ENCODE measurements at places on chromosomes 3 and 15.

DNA sequence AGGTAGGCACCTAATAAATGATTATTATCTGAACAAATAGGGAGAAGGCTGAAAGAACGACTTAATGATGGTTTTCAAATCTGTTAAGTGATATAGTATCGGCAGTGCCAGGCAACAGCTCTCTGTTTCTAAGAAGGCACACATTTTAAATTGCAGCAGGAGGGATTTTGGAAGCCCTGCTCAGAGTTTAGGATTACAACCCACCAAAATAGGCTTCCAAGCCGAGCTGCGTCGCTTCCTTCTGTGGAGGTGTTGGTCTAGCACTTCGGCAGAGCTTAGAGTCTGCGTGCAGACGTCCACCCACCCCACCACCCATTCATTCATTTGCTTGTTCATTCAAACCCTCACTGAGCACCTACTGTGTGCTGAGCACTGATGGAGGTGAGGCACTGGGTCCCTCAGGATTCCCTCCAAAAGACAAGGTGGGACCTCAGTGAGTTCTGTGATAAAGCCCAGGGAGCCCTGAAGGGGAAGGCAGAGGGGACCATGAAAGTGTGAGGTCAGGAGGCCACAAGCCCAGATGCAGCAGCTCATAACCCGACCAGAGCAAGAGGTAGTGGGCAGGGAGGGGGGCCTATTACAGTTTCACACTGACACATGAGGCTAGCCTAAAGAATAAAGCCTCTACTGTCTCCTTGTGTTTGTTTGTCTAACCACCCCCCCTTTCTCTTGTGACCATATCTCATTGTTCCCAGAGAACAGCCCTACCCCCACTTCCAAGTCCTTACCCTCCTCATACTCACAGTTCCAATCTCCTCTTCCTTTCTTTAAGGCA lies 8.9 kb downstream of the ADCY5 start:
- DNase-seq, result no peak

- no peak for DNase-seq
These were observed 55.5 kb downstream of the ST6GAL1 start for GRCh38 chr3:186985661-186986364.

DNA sequence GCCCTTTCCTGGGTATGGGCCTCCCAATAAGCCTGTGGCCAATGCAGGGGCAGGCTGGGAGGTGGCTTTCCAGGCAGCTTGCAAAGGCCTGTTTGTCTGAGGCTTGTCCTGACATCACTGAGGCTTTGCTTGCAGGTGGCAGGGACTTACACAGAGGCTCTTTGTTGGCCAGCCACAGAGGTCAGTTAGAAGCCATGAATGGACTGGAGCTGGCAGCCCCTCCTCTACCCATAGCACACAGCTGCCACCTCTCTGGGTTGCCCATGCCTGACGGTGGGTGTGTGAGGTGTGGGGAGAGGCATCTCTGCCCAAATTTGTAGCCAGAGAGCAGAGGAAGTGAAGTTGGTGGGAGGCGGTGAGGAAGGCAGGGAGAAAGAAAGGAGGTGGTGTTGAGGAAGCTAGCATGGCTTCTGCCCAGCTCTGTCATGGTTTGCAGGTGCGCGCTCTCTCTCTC lies 17.1 kb downstream of the LIMD1 start:
- DNase-seq, result no peak

GRCh38 chr3:95048564-95048963 lies 985.7 kb downstream of the NSUN3 start:
- no peak for DNase-seq

- DNase-seq, result no peak
These were observed 39.8 kb downstream of the RIOX2 start for GRCh38 chr3:97932387-97932801.

DNA sequence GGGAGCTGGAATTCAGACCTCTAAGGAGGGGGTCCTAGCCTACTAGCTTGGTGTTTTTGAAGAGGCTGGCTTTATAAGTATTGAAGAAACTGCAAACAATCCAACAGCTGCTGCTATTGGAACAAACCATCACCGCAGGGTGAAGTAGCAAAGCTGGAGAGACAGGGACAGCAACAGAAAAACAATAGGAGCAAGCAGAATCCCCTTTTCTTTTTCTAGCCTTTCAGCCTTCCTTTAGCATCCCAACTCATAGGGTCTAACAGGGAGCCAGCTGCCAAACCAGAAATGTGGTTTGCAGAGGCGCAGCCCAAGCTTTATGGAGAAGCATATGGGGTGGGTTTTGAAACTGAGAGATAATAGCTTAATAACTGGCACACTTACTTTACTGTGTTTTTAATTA lies 106.2 kb upstream of the CHMP2B start:
- DNase-seq, result no peak

GRCh38 chr15:63968700-63969099 lies 77.6 kb downstream of the DAPK2 start:
- no peak for DNase-seq

DNA sequence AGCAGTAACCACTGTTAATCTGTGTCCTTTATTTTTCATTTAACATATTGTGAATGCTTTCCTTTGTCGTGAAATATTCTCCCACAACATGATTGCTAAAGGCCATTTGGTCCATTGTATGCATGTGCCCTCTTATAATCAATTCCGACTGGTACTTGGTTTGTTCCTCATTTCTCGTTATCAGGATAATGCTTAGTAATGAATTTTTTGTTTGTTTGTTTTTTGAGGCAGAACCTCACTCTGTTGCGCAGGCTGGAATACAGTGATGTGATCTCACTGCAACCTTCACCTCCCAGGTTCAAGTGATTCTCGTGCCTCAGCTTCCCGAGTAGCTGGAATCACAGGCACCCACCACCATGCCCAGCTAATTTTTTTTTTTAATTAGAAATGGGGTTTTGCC lies 22.0 kb downstream of the SPATA12 start:
- no peak for DNase-seq

DNA sequence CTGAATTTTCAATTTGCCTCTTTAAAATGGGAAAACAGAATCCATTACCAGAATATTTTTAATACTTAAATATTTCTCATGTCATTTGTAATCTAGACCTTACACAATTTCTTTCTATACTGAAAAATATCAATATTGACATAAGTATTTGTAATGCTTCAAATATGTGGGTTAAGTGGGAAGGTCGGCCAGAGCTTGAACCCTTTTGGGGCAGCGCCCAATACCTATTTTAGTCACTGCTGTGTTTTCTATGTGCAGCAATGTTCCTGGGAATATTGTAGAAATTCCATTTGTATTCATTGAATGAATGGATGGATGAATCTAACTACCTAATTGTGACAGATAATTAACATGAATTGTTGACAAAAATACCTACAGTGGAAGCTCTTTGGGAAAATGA lies 459.7 kb upstream of the ZNF717 start:
- DNase-seq, result no peak

DNA sequence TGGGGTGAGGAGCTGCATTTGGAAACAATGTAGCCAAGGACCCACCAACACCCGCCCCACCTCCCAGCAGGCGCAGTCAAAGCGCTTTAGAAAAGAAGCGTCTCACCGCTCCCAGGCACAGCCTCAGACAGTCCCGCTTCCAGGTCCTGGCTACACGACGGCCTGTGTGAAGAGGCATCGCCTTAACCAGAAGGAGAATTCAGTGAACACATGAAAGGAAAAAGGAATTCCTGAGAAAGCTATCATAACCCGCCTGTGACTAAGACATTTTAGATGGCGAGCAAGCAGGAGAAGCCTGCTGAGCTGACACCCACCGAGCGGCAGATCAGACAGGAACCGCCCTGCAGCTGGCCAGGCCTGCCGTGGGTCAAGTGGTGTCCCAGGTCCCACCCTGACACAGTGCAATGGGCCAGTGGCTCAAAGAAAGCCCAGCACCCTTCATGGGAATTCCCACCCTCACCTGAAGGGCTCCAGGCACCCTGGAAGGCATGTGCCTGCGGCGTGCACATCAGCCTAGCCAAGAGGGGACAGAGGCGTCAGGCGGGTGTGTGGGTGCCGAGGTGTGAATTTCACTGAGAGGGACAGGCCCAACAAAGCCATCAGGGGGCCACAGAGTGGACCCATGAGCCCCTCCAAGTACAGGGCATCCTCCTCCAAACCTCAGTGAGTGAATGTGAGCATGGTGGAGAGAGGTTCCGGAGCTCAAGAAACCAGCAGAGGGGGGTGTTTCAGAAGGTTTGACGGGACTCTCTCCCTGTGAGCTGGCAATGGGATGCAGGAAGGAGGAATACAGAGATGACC lies 144.8 kb downstream of the NSMCE3 start:
- DNase-seq, result no peak

DNA sequence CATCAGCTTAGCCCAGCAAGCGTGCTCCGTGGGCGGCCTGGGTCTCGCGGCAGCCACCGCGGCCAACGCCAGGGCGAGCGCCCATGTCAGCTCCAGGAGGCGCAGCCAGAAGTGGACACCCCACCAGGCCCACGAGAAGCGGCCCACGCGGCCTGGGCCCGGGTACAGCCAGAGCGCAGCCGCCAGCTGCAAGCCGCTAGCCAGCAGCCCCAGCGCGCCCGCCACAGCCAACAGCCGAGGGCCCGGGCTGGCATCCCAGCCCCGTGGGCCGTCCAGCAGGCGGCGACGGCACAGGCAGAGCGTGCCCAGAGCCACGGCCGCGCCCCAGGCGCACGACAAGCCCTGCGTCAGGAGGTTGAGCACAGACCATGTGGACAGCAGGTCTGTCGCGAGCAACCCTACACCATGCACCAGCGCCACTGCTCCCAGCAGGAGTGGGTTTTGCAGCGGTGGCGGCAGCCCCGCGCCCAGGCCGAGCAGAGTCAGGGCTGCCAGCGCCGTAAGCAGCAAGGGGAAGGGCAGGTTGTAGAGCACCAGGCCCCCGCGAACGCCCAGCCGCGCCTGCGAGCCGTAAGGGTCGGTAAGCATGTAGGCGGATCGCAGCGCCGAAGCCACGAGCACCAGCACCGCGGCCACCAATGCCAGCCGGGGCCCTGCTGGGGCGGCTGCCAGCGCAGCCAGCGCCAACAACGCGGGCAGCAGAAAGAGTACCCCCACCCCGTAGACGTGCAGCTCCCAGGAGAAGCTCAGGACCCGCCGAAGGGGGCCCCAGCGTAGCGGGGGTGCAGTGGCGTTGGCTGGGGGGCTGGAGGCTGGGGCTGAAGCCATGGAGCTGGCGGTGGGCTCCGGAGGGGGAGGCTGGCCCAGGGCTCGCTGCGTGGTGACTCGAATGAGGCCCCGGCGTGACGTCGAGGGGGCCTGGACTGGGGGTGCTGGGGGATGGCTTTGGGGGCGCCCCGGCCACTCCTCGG lies 4.9 kb downstream of the PRRT3 start:
- DNase-seq, result no peak

GRCh38 chr3:95449841-95450240 lies 1364.6 kb upstream of the EPHA6 start:
- DNase-seq, result no peak

DNA sequence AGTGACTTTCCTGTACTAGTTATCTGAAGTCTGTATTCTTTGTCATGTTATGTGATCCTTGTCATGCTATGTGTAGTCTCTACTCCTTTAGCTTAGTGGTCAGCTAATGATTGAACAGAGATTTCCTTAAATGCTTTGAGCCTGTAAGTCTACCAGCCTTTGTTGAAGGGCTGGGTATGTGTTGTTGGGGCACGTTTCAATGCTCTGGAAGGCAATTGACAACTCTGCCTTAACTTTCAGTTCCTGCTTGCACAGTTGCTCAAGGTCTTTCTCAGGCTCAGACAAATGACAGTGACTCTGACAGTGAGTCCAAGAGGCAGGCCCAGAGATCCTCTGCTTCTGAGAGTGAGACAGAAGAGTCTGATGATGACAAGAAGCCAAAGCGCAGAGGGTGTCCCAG lies 89.3 kb downstream of the CHD2 start:
- no peak for DNase-seq

DNA sequence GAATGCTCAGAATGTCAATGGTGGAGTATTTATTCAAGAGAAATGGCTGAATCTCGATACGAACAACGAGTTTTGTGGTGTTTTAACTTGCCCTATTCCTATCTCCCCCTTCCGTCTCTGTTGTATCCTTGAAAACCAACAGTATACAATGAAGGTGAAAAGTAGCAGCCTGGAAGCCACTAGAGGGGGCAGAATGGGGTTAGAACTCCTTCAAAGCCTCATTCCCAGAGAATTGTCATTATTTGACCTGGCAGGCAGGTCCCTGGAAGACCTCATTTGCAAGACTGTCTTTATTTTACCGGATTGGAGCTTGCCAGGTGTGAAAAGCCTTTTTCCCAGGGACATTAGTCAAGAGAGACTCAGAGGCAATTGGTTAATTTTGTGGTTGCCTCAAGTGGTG lies 139.4 kb downstream of the LRRC28 start:
- DNase-seq, result no peak
